ENCODE measurements at places on chromosomes 4 and X. TPM values are rescaled to one million over a fixed set of nuclear protein-coding genes. Genes with fewer than 3 reads are reported as not detected.

DNA sequence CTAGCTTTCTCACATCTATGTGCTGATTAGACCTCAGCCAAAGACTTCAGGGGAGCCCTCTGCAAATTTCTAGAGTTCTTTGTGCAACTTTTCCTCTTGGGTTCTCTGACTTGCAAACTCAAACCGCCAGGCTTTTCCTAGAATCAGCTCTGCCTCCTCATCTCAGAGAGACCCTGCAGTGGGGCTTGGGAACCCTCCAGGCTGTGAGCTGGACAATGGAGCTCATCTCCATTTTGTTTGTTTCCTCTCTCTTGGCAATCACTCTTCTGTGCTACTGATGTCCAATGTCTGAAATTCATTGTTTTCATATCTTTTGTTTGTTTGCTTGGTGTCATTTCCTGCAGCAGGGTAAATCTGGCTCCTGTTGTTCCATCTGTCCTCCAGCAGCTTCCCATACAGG lies 33.0 kb downstream of the GYPB start:
- H3K4me1 ChIP-seq = no peaks in the 10 kb centered on the region
- no peaks in the 10 kb centered on the region for H3K27me3 ChIP-seq
- H3K36me3 ChIP-seq = no peaks in the 10 kb centered on the region
- no peak for DNase-seq
- no peak overlapping the region for H3K27ac ChIP-seq
- no peak overlapping the region for H3K4me3 ChIP-seq

DNA sequence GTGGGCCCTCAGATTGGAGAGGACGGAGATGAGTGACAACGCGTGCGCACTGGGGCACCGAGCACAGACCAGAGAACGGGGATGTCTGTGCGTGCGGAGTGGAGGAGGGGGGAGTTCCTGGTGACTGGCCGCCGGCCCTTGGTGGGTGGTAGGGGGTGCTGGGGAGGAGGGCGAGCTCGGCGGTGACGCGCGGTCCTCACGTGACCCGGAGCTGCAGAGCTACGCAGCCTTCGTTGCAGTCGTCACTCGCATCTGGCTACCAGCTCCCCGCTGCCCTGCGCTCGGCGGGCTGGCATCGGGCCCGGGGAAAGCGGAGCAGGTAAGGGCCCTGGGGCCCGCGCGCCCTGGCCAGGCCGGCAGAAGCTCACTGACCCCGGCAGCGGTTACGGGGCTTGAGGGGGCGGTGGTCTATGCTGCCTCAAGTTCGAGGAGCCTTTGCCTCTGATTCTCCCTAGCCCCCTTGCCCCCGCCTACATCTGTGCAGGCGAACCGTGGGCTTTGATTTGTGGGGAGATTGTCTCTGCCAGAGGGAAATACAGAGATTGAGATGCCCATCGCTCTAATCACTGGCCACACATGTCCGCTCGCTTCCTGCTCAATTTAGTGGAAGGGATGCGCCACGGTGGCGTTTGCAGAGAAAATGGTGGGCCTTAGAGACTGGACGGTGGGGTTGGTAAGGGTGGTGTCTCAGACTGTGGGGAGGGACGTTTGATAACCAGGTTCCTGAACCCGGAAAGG lies at the start of gene ARMCX4:
Gene ARMCX4 (plus strand): TSS at position 245 of the 738 bp plus-strand sequence. CDS start 3,134 bp downstream, outside the sequence.
- H3K27me3 ChIP-seq = peaks cover 5% of the 10 kb centered on the region
- peaks cover 10% of the 10 kb centered on the region for H3K4me1 ChIP-seq
- H3K36me3 ChIP-seq = no peaks in the 10 kb centered on the region

Gene ABRAXAS1
- 24.2 TPM for total RNA-seq

DNA sequence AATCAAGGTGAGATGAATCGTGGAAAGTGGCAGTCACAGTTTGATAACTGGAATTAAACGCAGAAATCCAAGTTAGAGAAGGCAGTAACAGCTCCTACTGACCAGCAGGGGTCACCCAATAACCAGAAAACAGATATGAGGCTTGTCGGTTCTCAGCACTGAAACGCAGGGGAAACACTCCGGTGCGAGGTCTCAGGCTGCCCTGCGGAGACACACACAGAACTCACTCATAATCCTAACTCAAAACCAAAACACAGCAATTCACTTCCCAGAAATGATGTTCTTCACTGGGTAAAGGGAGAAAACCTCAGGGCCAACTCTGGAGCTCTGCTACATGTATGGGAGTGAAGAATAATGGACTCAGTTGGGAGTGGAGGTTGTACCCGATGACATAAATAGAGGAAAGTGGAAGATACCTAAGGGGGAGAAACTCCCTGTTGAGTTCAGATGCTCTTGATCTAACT lies 384.4 kb downstream of the RAPGEF2 start:
- no peak for DNase-seq
- H3K27ac ChIP-seq = no peak overlapping the region
- no peaks in the 10 kb centered on the region for H3K36me3 ChIP-seq
- no peaks in the 10 kb centered on the region for H3K4me1 ChIP-seq
- peaks cover 10% of the 10 kb centered on the region for H3K27me3 ChIP-seq
- H3K4me3 ChIP-seq = no peak overlapping the region

DNA sequence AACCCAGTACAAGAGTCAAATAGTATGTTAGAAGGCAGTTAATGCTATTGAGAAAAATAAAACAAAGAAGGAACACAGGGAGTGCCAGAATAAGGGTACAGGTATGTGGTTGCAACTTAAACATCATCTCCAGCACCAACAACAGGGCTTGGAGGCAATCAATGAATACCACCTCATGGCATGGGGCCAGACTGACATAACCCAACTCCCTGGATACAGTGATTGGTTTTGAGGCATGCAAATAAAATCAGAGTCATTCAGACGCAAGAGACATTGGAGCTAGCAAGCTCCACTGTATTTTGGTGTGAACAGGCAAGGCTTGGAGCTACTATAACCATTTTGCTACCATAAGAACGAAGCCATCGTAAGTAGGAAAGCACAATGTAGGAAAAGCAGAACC lies 56.7 kb downstream of the PPP3CA start:
- peaks cover 7% of the 10 kb centered on the region for H3K36me3 ChIP-seq
- H3K4me1 ChIP-seq = peaks cover 76% of the 10 kb centered on the region
- no peak for DNase-seq
- H3K27me3 ChIP-seq = no peaks in the 10 kb centered on the region

- H3K4me1 ChIP-seq = no peaks in the 10 kb centered on the region
- H3K36me3 ChIP-seq = no peaks in the 10 kb centered on the region
- no peak overlapping the region for H3K4me3 ChIP-seq
- no peak for DNase-seq
Observed at GRCh38 chr4:3465698-3466671, 2.9 kb downstream of the DOK7 start.

- no peaks in the 10 kb centered on the region for H3K36me3 ChIP-seq
- no peak overlapping the region for H3K4me3 ChIP-seq
- no peak overlapping the region for H3K27ac ChIP-seq
- no peaks in the 10 kb centered on the region for H3K4me1 ChIP-seq
- H3K27me3 ChIP-seq = no peaks in the 10 kb centered on the region
Observed at GRCh38 chr4:7422898-7423180, 11.9 kb downstream of the PSAPL1 start.

Gene AGTR2
- not detected for total RNA-seq

DNA sequence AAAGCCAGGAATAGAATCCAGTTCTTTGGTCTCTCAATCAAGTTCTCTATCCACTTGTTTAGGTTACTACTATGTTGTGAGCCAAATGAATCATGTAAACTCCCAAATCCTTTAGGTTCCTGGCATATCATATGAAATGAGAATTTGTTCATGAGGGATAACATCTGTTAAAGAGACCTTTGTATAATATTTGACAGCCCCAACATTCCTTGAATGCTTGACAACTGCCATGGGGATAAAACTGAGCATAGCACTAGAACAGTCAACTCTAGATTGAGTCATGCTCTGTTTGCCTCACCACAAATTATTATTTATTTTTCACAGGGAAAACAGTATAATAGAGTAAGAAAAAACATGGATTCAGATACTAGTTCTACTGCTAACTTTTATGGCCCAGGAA lies 93.3 kb downstream of the NAA11 start:
- no peaks in the 10 kb centered on the region for H3K27me3 ChIP-seq
- H3K4me1 ChIP-seq = no peaks in the 10 kb centered on the region
- H3K27ac ChIP-seq = no peak overlapping the region

Gene DUX4
- not detected for total RNA-seq

GRCh38 chr4:76341063-76341462 lies 34.5 kb downstream of the STBD1 start:
- H3K4me1 ChIP-seq = no peaks in the 10 kb centered on the region
- H3K27ac ChIP-seq = no peak overlapping the region
- H3K36me3 ChIP-seq = no peaks in the 10 kb centered on the region
- no peak overlapping the region for H3K4me3 ChIP-seq
- DNase-seq = no peak

DNA sequence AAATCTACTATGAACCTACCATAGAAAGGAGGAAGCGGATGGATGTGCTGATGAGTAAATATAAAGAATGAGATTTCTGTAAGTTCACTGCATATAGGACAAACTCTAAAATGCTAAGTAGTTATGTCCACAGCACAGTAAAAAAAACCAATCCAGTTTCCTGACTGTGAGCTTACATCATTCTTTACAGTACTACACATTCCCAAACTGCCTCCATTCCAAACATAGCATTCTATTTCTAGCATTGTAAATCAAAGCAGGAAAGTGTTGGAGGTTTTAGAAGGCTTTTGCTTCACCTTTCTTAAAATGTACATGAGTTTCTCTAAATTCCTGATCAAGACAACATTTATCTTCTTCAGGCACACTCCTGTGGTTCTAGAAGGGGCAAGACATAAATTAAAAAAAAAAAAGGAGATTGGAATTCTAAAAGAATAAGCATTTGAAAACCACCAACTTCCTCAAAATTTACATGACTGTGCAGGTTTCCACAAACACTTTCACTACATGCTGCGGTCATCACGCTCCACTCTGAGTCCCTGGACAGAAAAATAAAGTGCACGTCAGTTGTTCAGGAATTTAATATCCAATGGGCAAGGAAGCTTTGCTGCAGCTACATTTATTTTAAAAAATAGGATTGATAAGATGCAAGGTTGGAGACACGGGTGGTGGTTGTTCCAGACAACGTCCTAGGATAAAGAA lies 297.6 kb upstream of the STS start:
- peaks cover 15% of the 10 kb centered on the region for H3K4me1 ChIP-seq
- H3K27me3 ChIP-seq = no peaks in the 10 kb centered on the region
- H3K4me3 ChIP-seq = no peak overlapping the region
- H3K36me3 ChIP-seq = no peaks in the 10 kb centered on the region

Gene KLHL13
- total RNA-seq = not detected

DNA sequence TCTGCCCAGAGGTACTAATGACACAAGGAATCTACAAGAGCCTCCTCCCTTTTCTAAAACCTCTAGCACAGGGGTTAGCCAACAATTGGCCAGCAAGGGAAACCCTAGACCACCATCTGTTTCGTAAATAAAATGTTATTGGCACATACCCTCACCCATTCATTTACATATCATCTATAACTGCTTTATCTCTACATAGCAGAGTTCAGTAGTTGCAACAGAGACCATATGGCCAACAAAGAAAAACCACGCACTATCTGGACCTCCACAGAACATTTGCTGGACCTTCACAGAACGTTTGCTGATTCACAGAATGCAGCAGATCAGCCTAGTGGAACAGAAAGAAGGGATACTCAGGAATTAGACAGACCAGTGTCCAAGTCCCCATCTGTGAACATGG lies 9.4 kb downstream of the SLC2A9 start:
- H3K4me1 ChIP-seq = peaks cover 10% of the 10 kb centered on the region
- DNase-seq = no peak
- H3K27ac ChIP-seq = no peak overlapping the region
- no peak overlapping the region for H3K4me3 ChIP-seq
- no peaks in the 10 kb centered on the region for H3K36me3 ChIP-seq
- H3K27me3 ChIP-seq = no peaks in the 10 kb centered on the region

Gene TASL
- 27.7 TPM for total RNA-seq

Gene XG
- not detected for total RNA-seq

DNA sequence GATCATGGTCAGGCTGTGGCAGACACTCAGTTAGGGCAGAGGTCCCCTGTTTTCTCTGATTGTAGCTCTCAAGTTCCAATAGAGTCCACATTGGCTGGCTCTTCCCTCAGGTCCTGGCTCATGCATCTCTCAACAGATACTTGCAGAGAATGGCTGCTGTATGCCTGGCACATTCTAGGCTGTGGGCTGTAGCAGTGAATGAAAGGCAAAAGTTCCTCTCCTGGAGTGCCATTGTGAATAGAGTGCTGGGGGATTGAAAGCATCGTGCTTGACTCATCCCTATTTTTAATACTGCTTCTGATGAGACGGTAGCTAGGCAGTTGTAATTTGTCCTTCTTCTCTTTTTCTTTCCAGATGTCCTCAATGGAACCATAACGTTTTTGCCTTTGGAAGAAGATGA lies 5.5 kb downstream of the TRMT44 start:
- no peaks in the 10 kb centered on the region for H3K27me3 ChIP-seq
- H3K36me3 ChIP-seq = peaks cover 45% of the 10 kb centered on the region
- no peak overlapping the region for H3K4me3 ChIP-seq
- no peak overlapping the region for H3K27ac ChIP-seq

- H3K4me1 ChIP-seq = no peaks in the 10 kb centered on the region
- H3K4me3 ChIP-seq = no peak overlapping the region
- no peaks in the 10 kb centered on the region for H3K27me3 ChIP-seq
- no peak overlapping the region for H3K27ac ChIP-seq
Observed at GRCh38 chr4:52687696-52688095, 28.6 kb upstream of the USP46 start.
